ENCODE measurements at places on chromosomes 5 and 9.

DNA sequence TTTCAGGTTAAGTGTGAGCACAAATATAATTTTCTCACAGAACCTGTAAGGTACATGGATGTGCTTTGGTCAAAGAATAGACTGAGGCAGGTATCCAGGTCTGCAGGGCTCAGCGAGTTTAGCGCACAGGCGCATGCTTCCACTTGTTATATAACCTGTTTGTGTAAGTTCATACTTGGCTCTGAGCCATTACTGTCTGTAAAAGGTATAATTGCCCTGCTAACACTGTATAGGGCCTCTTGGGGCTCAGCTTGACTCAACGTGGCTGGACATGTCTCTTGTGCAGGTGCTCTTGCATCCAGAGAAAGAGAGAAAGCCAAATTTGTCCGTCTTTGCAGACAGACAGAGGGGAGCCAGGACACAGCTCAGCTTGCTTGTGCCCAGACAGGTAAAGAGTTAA, 759.6 kb downstream of the MTRR start:
- DNase-seq: no peak

DNA sequence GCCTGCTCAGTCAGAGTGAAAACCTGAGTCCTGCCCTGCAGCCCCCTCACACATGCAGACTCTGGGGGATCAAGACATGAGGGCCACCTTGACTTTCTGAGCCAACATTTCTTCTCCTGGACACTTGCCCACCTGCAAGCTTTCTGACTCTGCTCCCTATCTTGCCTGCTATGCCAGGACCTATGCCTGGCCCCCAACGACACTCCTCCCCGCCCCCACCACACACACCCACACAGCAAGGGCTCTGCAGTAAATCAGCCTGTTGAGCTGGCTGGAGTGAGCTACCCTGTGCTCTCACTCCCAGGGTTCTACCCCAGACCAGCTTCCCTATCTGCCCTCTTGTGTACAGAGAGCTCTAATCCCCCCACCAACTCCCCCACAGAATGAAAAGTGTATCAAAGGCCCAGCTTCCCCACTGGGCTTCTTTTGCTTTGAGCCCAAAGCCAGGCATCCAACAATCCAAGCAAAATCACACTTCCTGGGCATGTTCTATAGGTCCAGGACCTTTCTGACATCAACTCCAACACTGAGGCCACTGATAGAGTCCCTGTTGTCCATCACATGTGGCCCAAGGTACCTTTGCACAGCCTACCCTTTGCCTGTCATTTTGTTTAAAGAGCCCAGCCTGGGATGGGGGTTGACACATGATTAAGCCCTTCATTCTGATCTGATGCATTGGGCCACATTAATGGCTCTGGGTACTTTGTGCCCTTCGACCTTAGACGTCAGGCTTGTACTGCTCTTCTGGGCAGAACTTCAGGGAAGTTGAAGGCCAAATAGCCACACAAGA, 7.2 kb downstream of the PDLIM4 start:
- no peak for DNase-seq

- DNase-seq: no peak
Measured at GRCh38 chr9:114004221-114004716, 73.8 kb downstream of the AMBP start.

DNA sequence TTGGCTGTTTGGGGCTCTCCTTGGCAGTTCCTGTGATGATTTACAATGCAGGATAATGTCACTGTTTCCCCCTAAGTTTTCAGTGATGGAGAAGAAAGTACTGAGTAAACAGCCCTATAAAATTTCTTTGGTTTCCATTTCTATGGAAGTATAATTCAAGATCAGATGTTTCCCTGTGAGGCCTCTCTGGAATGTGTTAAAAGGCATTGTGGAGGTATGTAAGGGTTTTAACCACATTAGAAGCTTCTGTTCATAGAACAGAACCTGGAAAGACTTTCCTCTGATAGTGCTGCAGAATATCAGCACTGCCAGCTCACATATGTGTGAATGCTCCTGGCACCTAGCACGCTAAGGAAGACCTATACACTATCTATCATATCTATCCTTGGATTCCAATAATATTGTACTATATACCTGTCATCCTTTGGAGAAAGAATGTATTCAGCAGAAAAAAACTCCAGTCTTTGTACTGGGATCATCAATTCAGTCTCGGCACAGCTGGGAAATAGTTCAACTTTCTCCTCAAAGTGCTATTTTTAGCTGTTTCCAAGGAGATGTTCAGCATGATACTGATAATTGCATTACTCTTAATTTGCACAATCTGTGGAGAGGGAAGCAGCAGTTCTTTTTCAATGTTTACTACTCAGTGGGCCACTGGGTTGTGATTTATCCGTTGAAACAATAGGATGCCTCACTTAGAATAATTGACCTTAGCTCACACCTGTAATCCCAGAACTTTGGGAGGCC, 21.9 kb downstream of the TTC1 start:
- DNase-seq: no peak

GRCh38 chr9:16992138-16992537, 121.7 kb upstream of the BNC2 start:
- DNase-seq: no peak

- DNase-seq: no peak
Measured at GRCh38 chr5:97547430-97547829, 364.4 kb upstream of the RIOK2 start.

- no peak for DNase-seq
Measured at GRCh38 chr9:86672966-86673365, 274.3 kb downstream of the GAS1 start.

GRCh38 chr9:78396087-78396486, 99.2 kb downstream of the PSAT1 start:
- DNase-seq: no peak

DNA sequence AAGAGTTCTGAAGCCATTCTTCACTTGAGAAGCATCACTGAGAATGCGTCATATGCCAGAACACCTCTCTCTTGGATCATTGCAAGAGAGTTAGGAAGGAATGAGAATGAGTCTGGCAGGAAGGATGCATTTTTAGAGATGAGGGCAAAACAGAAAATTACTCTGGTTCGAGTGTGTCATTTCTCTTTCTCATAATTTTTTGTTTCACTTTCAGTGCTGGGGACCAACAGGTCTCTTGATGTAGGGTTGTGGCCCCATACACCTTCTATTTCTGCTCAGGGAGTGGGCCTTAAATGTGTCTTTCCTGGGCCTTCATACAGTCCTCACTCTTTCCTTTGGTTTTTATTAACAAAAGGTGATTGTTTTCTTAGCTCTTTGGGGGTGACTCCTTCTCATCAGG, 302.4 kb downstream of the NR3C1 start:
- peak; percentile 19 for DNase-seq

Measured in CD4-positive, alpha-beta T cell treated with Interleukin-4 for 1 hour (primary cell).